Stimulated activated CD4-positive, alpha-beta T cell treated with anti-CD3 and anti-CD28 coated beads, Interleukin-1b, Interleukin-23, amount 100 ng/mL, for 24 hours (primary cell): ENCODE measurements at places on chromosomes 1 and 21.

DNA sequence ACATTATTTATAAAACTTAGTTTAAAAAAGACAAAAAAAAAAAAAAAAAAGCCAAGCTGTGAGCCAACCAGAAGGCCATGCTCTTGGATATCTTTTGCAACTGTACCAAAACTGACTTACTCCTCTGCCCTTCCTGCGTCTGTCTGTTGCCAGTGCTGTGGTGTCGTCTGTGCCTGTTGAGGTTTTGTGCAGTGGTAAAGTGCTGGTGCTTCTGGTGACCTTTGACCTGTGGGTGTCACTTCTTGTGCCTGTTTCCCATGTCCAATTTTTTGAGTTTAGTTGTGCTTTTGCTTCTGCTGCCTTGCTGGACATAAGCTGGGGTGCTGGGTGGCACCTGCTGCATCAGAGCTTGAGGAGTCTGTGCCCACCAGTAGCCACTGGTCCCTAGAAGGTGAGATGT is 41.4 kb downstream of the RNF187 start:
- no peak for DNase-seq

DNA sequence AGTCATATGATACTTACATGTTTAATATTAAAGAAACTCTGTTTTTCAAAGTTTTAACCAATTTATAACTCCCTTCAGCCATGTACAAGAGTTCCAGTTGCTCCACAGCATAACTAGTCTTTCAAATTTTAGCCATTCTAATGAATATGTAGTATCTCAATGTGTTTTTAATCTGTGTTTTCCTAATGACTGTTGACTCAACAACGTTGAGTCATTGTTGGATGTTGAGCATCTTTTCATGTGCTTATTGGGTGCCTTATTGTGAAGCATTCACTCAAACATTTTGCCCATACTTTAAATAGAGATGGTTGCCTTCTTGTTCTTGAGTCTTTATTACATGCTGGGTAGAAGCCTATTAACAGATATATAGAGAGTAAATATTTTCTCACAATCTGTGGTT is 240.2 kb upstream of the LYPLAL1 start:
- DNase-seq, result no peak

GRCh38 chr1:226209307-226210059 is 14.0 kb upstream of the MIXL1 start:
- DNase-seq, result no peak

DNA sequence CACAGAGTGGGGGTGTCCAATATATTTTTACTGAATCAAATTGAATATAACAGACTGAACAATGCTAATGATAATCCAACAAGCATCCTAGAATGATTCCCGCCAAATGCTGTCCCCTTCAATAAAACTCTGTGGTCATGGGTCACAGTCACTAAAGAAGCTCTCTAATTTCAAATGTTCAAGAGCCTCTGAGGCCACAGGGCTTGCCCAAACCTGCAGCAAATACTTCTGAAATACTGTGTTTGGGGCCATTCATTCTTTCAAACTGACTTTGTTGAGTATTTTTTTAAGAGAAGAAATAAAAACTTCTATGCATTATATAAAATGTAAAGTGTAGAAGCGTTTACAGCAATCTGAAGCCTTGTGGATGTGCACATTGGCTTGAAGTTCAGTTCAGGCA is 7.6 kb upstream of the BEND5 start:
- no peak for DNase-seq
